Activated T-helper 1 cell treated with anti-CD3 and anti-CD28 coated beads, Interleukin-12 subunit alpha, Interleukin-12 subunit beta, Interleukin-2, Interleukin-4 antibody, amounts not matched to agents 30 ng/mL and 10 ng/mL and 1 ng/mL, durations not matched to agents 14 hours and 24 hours and 36 hours (primary cell): ENCODE measurements at places on chromosomes 6 and 20. TPM values are rescaled to one million over a fixed set of nuclear protein-coding genes. Genes with fewer than 3 reads are reported as not detected.

GRCh38 chr20:50649590-50649989, 41.8 kb downstream of the RIPOR3 start:
- H3K27me3 ChIP-seq: peaks cover 1% of the 10 kb centered on the region
- H3K4me3 ChIP-seq: no peak overlapping the region
- H3K27ac ChIP-seq: no peak overlapping the region
- H3K4me1 ChIP-seq: no peaks in the 10 kb centered on the region
- no peak for DNase-seq

- H3K27ac ChIP-seq: peak overlapping the region; percentile 59
- peak overlapping the region; percentile 82 for H3K4me3 ChIP-seq
- peaks cover 71% of the 10 kb centered on the region for H3K27me3 ChIP-seq
Measured at GRCh38 chr6:13924146-13924948, 405 bp upstream of the RNF182 start.

- peaks cover 1% of the 10 kb centered on the region for H3K27me3 ChIP-seq
- no peaks in the 10 kb centered on the region for H3K4me1 ChIP-seq
- DNase-seq: no peak
- no peaks in the 10 kb centered on the region for H3K36me3 ChIP-seq
- no peak overlapping the region for H3K27ac ChIP-seq
Measured at GRCh38 chr20:59863058-59863457, 70.4 kb downstream of the SYCP2 start.

DNA sequence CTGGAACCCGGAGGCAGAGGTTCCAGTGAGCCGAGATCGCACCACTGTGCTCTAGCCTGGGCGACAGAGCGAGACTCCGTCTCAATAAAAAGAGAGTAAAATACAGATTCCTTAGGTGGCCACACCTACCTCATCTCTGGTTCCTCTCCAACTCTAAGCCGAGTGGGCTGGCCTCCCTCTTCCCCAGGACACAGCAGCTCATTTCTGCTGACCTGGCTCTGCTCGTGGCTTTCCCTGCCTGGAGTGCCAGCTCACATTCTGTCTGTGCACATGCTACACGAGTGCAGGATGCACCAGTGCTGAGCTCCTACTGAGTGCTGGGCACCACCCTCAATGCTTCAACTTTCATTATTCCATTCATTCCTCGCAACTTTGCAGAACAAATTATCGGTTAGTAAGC, 28.8 kb downstream of the EFCAB8 start:
- H3K4me1 ChIP-seq: no peaks in the 10 kb centered on the region
- H3K27me3 ChIP-seq: no peaks in the 10 kb centered on the region
- H3K4me3 ChIP-seq: no peak overlapping the region
- no peaks in the 10 kb centered on the region for H3K36me3 ChIP-seq

Gene NMBR
- total RNA-seq: not detected in 2 replicates

GRCh38 chr20:1440024-1440423, 26.6 kb downstream of the NSFL1C start:
- no peak for DNase-seq
- no peak overlapping the region for H3K4me3 ChIP-seq
- H3K36me3 ChIP-seq: peaks cover 28% of the 10 kb centered on the region

Gene PTK6
- 0.16 and 0.29 TPM in 2 replicates for total RNA-seq

Gene TNFRSF21
- 3.5 and 4.2 TPM in 2 replicates for total RNA-seq

- no peaks in the 10 kb centered on the region for H3K36me3 ChIP-seq
- H3K27me3 ChIP-seq: peaks cover 17% of the 10 kb centered on the region
Measured at GRCh38 chr6:127131772-127132376, 13.4 kb downstream of the RSPO3 start.

GRCh38 chr20:35776513-35777101, 4.8 kb downstream of the PHF20 start:
- DNase-seq: no peak
- peaks cover 27% of the 10 kb centered on the region for H3K36me3 ChIP-seq
- peak overlapping the region; percentile 6 for H3K27ac ChIP-seq
- peaks cover 42% of the 10 kb centered on the region for H3K4me1 ChIP-seq

Gene ENPP5
- total RNA-seq: not detected in 2 replicates
